ENCODE measurements at places on chromosomes 11 and 22.

- no peak for DNase-seq
Observed at GRCh38 chr11:119229288-119229672, 23.1 kb downstream of the CBL start.

- DNase-seq, result no peak
Observed at GRCh38 chr11:24679821-24680351, 183.0 kb downstream of the LUZP2 start.

DNA sequence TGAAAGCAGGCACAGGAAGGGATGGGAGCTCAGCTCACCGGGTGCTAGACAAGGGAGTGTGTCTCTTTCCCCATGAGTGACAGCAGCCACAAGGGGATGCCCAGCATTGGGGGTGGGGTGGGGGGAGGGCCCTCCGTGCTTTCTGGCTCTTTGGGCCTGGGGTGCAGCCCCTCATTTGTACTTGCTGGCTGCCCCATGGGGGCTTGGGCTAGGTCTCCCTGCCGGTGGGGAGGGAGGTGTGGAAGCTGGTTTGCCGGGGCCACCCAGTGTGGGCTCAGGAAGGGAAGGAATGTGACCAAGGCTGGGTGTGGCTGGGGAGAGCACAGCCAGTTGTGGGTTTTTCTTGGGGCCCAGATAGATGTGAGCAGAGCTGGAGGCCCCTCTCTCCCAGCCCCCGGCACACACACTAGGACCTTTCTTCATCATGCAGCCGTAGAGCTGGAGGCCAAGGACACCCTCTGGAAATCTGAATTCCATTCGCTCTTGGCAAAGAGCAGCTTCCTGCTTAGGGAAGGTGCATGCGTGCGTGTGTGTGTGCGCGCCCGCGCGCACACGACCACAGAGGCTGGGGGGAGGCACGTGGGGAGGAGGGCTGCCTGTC is 25.8 kb downstream of the KCNQ1OT1 start:
- no peak for DNase-seq

GRCh38 chr11:45641961-45642360 is 23.5 kb downstream of the CHST1 start:
- no peak for DNase-seq

GRCh38 chr22:38735465-38736256 is 20.1 kb downstream of the SUN2 start:
- DNase-seq, result no peak

- DNase-seq, result no peak
Observed at GRCh38 chr11:90700789-90701439, 478.1 kb upstream of the CHORDC1 start.

DNA sequence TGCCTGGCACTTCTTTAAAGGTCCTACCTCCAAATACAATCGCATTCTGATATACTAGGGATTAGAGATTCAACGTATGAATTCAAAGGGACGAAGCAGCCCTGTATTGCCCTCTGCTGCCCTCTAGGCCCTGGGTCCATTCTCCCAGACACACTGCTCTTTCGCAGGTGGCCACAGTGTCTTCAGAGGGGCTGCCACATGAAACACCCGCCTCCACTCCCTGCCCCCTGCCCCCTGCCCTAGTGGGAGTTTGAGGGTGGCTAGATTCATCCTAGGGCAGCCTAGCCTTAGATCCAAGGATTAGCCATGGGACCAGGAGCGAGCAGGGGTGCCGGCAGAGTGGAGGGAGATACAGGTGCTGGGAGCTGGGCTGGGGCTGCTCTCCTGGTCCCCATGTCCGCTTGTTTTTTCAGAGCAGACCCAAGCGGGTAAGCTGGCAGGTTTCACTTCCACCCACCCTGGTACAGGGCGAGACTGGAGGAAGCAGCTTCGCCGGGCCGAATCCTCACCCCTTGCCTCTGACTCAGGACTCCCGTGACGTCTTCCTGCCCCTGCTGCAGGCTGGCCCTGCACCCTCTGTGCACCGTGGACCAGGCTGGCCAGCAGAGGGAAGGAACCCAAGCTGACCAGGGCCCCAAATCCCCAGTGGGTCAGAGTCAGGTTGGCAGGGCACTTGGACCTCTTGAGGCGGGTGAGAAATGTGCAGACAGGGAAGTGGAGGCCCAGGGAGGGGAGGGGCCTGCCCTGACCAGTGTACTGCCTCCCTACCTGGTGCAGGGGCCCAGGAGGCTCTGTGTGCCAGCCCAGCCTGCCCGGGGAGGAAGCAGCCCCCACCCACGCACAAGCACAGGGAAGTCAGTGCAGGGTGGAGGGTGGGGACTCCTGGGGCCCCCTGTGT is 28.4 kb upstream of the HMOX1 start:
- peak; percentile 56 for DNase-seq

- no peak for DNase-seq
Observed at GRCh38 chr11:7874056-7874455, 57.0 kb downstream of the OR10A6 start.

DNA sequence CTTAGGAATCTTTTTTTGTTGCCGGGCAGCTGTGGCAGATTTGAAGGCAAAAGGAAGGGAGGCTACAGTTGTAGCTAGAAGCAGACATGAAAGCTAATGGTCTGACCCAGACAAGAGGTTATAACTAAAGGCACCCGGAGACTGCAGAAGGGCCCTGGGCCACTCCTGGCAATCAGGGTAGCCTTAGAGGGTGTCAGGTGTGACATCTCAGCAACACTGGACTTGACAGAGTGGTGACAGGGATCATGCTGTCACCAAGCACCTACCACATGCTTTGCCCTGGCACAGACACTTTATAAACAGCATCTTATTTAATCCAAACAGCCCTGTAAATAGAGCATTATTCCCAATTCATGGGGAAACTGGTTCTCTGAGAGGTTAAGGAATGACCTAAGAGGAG is 25.7 kb downstream of the TUB start:
- DNase-seq, result no peak

DNA sequence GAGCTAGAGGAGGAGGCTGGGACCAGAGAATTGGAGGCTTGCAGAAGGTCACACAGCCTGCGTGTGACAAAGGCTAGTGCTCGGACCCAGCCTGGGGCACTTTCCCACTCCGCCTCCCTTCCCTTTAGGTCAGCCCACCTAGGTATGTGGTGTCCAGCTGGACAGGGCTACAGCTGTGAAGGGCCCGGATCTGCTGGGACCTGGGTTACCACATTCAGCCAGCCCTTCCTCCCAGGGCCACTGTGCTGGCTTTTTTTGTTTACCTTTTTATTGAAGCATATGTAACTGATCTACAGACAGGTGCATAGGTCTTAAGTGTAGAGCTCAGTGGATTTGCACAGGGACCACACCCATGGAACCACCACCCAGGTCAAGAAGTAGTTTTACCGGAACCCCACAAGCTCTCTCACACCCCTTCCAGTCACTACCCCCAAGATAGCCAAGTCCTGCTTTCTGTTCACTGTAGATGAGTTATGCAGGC is 8.7 kb downstream of the CAPN5 start:
- DNase-seq, result no peak

DNA sequence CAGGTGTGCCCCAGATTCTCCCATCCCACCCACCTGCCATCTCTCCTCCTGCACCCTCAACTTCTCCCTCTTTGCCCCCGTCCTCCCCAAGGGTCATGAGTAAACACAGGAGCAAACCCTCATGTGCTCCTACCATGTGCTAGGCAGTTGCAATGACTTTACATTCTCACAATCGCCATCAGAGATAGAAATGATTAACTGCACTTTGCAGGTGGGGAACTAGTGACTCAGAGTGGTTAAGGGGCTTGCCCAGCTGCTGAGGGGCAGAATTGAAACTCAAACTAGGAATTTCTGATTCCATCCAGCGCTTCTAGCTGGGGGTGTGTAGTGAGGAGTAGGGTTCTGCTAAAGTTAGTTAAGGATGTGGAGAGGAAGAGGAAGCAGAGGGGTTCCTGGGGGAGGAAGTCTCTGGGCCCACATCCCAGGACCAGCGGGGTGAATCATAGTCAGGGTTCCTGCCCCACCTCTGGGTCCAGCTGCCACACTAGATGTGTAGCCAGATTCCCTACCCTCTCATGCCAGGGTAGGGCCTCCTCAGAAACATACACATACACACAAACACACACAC is 16.0 kb upstream of the PRG2 start:
- DNase-seq, result no peak

- DNase-seq, result no peak
Observed at GRCh38 chr11:131910523-131911387, 540.3 kb downstream of the NTM start.

DNA sequence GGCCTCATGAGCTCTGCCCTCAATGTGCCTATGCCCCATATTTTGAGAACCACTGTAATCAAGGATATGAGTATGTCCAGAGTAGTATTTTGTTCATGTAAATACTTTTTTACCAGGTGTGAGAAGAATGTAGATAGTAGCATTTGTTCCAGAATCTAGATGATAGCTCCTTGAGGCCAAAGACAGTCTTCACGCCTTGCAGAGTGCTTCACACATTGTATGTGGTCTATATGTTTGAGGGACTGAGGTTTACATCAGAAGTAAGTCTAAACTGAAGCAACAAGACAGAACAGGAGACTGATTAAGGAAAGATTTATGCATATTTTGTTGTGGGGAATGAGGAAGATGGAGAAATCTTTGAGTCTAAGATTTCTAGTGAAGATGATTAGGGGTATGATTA is 12.5 kb downstream of the CEP57 start:
- no peak for DNase-seq

GRCh38 chr11:109914038-109914437 is 179.2 kb upstream of the ZC3H12C start:
- no peak for DNase-seq

DNA sequence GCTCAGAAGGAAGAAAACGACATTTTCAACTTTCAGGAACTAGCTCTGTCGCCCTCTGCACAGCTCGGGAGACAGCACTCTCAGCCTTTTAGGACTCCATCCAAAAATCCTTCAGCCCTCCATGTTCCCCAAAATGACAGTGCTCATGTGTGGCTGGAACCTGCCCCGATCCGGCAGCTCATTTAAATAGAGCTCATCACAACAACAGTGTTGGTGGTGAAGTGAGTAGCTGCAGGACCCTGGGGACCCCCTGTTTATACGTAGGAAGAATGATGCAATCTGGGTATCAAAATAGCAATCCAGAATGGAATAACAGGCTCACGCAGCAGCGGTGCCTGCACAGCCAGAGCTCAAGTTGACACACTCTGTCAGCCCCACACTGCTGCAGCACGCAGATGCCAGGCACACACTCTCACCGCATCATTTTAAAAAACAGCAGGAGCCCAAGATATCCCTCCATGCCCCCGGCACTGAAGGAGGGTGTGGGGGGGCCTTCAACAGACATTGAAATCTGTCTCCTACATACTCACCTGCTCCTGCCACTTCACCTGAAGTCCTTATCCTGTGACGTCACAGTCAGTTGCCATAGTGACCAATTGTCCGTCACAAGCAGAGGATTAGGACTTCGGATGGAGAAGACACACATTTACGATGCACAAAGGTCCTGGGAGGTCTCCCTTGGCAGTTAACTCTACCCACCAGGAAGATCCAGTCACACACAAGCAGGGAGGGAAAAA is 24.0 kb downstream of the TRIM66 start:
- no peak for DNase-seq

GRCh38 chr11:72102631-72102945 is 509 bp downstream of the LAMTOR1 start:
- no peak for DNase-seq

- DNase-seq, result no peak
Observed at GRCh38 chr11:36596880-36597279, 1.2 kb downstream of the RAG2 start.

GRCh38 chr11:46649180-46649738 is 31.9 kb downstream of the ATG13 start:
- no peak for DNase-seq

GRCh38 chr11:73998846-73999575 is 9.9 kb downstream of the UCP3 start:
- no peak for DNase-seq

- DNase-seq, result no peak
Observed at GRCh38 chr11:84722583-84723108, 904.5 kb downstream of the DLG2 start.

DNA sequence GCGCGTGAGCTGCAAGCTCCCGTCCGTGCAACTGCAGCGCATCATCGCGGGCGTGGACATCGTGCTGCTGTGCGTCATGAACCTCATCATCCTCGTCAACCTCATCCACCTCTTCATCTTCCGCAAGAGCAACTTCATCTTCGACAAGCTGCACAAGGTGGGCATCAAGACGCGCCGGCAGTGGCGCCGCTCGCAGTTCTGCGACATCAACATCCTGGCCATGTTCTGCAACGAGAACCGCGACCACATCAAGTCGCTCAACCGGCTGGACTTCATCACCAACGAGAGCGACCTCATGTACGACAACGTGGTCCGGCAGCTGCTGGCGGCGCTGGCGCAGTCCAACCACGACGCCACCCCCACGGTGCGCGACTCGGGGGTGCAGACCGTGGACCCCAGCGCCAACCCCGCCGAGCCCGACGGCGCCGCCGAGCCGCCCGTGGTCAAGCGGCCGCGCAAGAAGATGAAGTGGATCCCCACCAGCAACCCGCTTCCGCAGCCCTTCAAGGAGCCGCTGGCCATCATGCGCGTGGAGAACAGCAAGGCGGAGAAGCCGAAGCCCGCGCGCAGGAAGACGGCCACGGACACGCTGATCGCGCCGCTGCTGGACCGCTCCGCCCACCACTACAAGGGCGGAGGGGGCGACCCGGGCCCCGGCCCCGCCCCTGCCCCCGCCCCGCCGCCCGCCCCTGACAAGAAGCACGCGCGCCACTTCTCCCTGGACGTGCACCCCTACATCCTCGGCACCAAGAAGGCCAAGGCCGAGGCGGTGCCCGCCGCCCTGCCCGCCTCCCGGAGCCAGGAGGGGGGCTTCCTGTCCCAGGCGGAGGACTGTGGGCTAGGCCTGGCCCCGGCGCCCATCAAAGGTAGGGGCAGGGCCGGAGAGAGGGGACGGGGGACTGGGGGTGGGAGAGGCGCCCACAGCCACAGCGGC is 7.3 kb downstream of the PANX2 start:
- DNase-seq, result no peak

- peak; percentile 62 for DNase-seq
Observed at GRCh38 chr11:69642549-69642912, 1.6 kb downstream of the CCND1 start.

DNA sequence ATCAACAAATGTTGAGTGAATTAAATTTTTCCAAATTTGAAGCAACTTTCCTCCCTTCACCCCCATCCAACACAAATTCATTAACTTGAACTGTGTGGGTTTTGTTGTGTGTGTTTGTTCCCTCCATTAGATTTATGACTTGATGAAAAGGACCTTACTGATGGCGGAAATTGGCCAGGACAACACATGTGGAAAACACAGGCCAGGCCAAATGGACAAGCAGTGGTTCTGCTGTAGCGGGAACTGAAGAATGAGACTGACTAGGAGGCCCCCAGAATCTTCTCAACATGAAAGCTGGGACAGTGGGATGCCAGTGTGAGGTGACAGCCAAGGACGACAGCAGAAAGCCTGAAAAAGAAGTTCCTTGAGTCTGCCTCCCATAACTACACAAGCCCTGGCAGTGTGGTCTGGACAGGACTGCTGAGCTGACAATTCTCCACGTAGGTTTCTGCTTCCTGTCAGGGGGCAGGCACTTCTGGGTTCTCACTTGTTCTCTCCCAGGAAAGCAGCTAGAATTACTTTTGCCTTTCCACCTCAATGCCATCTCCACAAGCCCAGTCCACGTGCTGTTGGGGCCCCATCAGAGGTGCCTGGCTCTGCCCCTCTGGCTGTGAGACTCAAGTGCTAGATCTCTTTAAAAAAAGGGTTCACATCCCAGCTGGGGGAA is 94.3 kb downstream of the ETS1 start:
- peak; percentile 44 for DNase-seq

- DNase-seq, result no peak
Observed at GRCh38 chr11:33134276-33134675, 27.0 kb downstream of the CSTF3 start.

Measured in CD4-positive, alpha-beta T cell treated with Interleukin-6 for 4 hours (primary cell).